ENCODE measurements at places on chromosomes 1 and 21.

DNA sequence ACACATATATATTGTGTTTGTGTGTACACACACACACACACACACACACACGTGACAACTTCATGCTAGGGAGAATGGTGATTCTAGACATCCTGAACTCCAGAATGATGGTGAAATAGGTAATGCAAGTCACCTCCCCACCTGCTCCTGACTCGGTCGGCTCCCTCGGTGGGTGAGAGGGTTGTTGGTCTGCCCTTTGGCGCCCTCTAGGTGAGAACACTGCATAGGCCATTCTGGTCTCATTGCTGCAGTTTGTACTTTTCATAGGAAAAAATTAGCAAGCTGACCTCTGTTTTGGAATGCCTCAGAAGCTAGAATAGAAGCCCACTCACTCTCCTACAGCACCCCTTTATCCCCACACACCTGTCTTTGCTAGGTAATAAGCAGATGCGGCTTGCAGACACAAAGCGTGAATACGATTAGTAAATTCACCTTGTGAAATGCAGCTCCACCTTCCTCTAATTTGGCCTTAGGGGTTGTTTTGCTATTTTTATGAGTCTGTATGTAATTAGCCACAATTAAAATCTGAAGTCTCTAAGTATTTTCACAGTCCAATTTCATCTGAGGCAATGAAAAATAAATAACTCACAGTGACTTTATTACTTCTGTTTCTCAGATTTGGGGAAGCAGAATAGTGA is 130.0 kb upstream of the KCNJ15 start:
- peak; percentile 56 for DNase-seq

DNA sequence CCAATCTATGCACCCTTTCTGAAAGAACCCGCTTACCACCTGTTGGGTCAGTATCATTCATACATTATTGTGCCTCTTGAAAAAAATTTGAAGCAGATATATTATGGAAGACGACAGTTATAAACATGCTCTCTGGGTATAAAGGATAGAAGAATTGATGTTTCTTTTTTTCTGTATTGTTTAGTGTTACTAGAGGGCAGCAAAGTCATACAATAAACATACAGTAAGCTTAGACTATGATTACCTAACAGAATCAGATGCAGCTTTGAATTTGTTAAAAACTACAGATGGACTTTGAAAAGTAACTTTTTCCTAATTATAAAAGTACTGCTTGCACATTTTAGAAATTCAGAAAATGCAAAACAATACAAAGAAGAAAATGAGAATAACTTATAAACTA is 11.1 kb upstream of the PAXBP1 start:
- peak; percentile 17 for DNase-seq

DNA sequence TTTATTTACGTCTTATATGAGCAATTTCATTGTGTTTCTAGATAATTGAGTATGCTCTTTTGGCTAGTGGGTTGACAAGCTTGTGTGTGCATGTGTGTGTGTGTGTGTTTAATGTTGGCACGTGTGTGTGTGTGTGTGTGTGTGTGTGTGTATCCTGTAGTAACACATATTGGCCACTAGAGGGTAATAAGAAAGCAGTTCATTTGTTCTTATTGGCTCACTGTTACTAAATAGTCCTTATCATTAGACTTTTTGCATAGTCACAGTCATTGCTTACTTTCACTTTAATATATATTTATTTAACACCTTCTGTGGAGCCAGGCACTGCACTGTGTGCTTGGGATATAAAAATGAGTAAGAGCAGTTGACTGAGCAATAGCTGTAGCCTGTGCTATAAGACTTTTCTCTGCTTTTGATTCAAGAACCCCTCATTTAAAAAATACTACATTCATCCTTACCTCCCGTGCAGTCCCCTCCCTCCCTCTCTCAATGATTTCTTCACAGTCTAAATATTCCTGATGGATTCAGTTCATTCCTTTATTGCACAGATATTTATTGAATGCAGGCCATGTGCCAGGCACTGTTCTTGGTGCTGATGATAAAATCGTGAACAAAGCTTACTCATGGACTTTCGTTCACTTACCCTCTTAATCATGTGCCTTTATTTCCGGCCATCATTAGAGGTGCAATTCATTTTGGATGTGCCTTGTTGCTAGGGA is 96.7 kb downstream of the DYRK1A start:
- DNase-seq, result peak; percentile 51

DNA sequence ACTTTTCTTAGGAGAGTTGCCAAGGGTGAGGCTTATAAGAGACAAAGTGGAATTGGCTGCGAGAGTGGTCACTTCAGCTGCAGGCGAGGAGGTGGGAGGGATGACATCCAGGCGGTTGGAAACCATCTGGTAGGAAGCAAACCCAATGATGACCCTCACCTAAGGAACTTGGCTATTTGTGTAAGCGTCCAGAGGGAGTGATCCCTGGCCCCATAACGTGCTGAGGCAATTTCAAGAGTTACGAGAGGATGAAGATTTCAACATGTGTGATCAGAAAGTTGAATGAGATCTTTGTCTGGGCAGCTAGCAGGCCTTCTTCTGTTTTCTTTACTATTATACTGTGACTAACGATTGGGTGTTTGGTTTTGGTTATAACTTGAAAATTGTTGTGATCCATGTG is 102.7 kb upstream of the VANGL1 start:
- no peak for DNase-seq

DNA sequence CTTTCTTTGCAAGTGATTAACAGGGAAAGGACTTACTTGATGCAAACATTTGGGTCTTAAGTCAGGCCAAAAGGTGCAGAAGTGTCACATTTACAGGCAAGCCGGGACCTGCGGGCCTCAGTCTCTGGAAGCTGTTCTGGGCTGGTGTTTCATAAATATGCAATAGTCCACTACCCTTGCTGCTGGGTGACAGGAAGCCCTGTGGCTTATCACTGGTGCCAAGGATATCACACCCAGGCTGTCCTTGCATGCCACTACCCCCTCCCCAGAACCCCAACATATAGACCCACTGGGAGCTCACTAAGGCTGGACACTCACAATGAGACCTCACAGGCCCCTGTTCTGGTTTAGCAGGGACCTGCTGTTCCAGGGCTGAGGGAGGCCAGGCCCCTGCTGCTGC is 3.4 kb upstream of the LEFTY2 start:
- no peak for DNase-seq

DNA sequence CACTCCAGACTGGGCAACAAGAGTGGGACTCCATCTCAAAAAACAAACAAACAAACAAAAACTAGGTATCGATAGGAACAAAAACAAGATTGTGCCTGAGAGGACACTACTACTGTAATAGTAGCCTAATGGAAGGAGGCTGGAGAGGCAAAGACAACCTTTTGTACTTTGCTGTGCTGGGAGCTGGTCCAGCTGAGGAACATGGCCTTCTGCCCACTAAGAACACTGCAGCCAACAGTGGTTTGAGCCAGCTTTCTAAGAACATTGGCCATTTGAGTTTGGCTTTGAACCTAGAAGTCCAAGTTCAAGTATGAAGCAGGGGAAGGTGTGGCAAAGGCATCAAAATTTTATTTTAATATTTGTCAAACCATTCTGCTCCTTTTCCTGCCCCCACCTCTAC is 22.7 kb upstream of the RGS8 start:
- no peak for DNase-seq

DNA sequence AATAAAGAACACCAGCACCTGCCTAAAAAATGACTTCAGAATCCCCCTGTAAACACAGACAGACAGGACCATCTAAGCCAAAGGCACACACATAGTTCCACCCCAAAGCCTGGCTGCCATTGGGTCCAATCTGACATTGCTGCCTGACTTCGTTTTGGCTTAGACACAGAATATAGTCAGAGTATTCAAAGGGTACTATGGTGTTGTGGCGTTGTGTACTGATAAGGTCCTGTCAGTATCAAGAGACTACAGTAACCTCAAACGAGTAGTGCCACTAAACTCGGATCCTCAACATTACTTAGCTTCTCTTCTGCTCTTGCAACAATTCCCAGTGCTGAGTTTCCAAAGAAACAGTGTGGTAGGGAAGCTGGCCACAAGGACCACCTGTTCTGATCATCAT is 169.3 kb upstream of the NR5A2 start:
- DNase-seq, result no peak

DNA sequence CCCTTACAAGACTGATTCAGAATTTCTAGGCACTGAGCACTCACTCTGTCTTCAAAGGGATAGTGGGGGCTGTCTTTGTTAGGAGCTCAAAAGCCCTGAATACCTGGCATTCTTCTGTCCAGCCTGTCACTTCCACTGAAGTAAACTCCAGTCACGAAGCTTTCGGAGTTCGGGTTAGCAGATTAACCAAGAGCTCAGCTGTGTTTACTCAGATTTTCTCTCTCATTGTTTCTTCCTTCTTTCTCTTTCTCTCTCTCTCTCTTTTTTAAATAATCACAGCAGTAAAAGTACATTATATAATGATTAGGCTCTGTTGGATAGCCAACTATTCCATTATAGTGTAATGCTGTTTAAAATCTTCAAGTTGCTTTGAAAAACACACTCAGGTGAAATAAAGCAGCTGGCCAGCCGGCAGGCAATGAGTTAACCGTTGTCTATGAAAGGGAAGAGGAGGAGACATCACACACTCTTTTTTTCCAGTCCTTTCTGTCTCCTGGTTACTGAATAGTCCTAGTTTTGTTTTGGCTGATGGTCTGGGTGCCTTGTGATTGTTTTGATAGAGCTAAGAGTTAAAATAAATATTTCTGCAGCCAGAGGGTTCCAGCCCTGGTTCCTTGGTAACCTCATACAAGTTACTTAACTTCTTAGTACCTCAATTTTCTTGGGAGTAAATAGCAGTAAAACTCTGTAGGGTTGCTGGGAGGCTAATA is 89.8 kb downstream of the ADSS2 start:
- DNase-seq, result no peak

DNA sequence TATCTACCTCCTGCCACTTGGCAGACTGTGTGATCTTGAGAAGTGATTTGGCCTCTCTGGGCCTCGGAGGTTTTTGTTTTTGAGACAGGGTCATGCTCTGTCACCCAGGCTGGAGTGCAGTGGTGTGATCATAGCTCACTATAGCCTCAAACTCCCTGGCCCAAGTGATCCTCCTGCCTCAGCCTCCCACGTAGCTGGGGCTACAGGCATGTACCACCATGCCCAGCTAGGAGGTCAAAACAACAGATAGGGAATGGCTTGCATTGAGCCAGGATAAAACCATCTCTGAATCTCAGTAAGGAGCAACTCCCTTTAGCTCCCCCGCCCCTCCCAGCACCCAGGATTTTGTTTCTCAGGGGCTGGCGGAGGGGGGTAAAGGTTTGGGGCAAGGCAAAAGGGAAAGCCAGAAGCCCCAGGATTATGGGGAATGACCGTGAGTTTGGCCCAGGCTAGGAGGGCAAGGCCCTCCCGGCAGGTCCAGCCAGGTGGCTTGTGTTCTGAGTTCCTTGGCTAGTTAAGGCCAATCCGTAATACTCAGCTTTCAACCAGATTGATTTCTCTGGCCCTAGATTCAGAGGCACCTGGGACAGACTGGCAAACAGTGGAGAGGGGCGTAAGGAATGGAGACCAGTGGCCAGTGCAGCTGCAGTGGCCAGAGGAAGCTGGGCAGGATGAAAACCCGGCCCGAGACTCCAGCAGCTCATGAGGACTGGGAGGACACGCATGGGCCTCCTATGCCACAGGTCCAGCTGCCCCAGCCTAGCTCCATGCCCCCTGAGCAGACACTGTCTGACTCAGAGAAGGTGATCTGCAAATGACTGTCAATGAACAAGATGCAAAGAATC is 130.1 kb downstream of the DMRTB1 start:
- DNase-seq, result no peak

DNA sequence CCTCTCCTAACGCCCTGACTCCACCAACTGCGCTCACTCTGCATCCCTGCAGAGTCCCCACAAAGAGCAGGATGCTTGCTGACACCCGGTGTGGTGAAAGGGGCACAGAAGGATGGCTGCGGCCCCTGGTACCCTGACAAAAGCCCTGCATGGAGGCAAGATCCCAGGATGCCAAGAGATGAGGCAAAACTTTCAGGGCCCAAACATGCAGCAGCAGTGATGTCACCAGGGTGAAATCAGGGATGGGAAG is 36.6 kb downstream of the SLC9A1 start:
- DNase-seq, result no peak

DNA sequence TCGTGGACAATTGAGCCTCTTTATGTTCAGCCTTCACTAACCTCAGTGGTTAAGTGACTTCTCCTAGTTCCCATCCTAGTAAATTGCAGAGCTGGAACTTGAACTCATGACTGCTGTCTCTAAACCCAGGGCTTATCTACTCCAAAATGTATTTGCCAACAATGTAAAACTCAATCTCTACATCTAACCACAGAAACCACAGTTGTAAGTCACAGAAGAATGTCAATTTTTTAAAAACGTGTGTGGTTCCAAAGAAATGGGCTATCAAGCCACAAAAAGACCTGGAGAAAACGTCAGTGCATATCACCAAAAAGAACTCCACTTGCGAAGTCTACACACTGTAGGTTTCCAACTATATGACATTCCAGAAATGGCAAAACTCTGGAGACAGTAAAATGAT is 172.6 kb upstream of the HMCN1 start:
- DNase-seq, result no peak

GRCh38 chr21:44485254-44485793 is 30.0 kb downstream of the LRRC3 start:
- no peak for DNase-seq

DNA sequence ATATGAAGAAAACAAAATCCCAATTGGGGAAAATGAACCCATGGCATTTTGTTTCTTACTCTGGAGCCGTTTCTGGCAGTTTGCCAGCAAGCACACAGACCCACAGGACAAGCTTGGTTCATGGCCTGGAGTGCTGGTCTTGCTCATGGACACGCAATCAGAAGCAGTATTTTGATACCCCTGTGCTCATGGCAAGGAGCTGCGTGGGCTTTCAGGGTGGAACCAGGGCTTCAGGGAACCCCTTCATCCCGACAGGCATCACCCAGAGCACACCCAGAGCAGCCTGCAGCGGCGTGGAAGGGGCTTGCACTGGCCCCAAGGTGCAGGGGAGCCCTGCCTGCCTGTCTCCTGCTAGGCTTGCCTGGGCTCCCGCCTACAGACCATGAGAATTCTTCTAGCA is 45.4 kb upstream of the PCBP3 start:
- no peak for DNase-seq

GRCh38 chr1:171286032-171286705 is 27.8 kb upstream of the FMO4 start:
- DNase-seq, result peak; percentile 49

GRCh38 chr21:15058854-15059263 is 5.9 kb downstream of the NRIP1 start:
- no peak for DNase-seq

DNA sequence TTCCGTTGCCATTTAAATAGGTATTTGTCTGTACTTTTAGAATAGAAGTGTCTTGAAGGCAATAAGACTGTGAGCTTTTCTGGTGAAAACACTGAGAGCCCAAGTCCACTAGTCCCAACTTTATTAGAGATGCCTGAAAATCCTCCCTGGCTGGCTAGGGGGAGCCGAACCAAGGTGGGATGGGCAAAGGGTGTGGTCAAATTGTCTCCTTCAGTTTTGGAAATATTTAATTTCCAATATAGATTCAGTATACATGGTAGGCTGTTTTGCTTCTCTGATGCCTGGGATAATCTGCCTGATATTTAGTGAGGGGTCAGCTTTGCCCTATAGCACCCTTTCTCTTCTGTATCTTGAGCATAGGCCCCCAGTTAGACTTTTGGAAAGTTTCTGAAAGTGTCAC is 3.5 kb downstream of the ROR1 start:
- no peak for DNase-seq

- no peak for DNase-seq
Measured at GRCh38 chr1:51342591-51343206, 12.3 kb upstream of the TTC39A start.

GRCh38 chr1:173128742-173129141 is 78.0 kb upstream of the TNFSF18 start:
- no peak for DNase-seq

All from inflammatory macrophage treated with lipopolysaccharide for 1 hour (primary cell).